ENCODE measurements at places on chromosomes 7 and 10. TPM values are rescaled to one million over a fixed set of nuclear protein-coding genes. Genes with fewer than 3 reads are reported as not detected.

FAM20C gene
- 40.3 TPM for total RNA-seq

GIMAP8 gene
- not detected for total RNA-seq

PPP1R17 gene
- not detected for total RNA-seq

MSMB gene
- 0.42 TPM for total RNA-seq

ELOVL3 gene
- total RNA-seq: 0.38 TPM

ZNF746 gene
- 18.3 TPM for total RNA-seq

CPN1 gene
- total RNA-seq: 0.29 TPM

CARD11 gene
- total RNA-seq: 2.5 TPM

C10orf53 gene
- not detected for total RNA-seq

LBX1 gene
- total RNA-seq: not detected

All from A549 treated with Hydrocortisone at 1 μM for 4 hours (cell line).